Esophagus mucosa (tissue), 1 donor: ENCODE measurements at places on chromosomes 3 and 15.

DNA sequence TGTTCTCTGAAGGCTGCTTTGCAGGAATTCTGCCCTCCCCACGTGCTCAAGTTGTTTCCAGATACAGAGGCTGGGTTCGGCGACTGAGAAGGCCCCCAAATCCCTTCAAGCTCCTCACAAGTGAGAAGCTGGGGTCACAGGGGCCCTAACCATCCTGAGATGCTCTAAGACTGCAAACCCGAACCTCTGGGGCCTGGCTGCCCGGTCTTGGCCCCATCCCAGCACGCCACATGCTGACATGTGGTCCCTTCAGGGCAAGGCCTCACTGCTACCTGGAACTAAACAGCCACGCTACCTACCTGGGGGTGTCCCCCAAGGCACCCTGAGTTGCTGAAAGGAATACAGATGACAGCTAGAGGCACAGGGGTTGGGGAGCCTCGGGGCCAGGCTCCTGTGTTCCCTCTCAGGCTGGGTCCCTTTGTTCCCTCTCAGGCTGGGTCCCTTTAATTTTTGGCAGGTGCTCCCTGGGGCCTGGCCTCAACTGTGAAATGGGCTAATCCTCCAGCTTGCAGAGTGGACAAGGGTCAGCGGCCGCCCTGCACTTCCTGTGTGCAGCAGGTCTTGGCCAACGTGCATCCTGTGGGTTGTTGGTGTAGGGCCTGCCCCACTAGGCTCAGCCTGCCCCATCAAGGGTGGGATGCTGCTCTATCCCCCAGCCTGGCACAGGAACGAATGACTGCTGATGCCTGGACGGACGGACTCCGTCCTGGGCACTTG is 32.5 kb downstream of the KLHL25 start:
- ATAC-seq, result no peak

GRCh38 chr15:68106656-68107055 is 52.5 kb downstream of the PIAS1 start:
- ATAC-seq, result no peak

GRCh38 chr3:60220768-60221167 is 1030.5 kb downstream of the FHIT start:
- no peak for ATAC-seq

DNA sequence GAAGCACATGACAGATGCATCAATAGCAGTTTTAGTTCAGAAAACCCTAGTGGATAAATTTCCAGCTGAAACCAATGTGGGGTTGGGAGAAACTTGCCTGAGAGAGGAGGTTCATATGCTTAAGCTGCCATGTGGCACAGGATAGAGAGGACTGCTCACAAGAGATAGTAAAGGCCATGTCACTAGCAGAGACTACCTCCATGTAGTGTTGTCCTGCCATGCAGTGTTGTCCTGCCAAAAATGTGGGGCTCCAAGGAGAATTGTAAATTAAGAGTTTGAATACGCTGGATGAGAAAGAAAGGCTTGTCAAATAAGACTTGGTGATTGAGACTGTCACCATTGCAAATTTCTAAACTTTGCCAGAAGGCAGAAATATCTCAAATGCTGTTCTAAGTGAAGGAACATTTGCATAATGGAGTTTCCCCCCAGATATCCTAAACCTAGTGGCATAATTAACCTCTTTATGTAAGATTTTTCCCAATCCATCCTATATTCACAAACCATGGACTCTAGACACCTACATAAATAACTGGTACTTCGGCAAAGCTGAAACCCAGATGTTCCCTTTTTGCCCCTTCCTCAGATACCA is 938.3 kb upstream of the ALCAM start:
- no peak for ATAC-seq

DNA sequence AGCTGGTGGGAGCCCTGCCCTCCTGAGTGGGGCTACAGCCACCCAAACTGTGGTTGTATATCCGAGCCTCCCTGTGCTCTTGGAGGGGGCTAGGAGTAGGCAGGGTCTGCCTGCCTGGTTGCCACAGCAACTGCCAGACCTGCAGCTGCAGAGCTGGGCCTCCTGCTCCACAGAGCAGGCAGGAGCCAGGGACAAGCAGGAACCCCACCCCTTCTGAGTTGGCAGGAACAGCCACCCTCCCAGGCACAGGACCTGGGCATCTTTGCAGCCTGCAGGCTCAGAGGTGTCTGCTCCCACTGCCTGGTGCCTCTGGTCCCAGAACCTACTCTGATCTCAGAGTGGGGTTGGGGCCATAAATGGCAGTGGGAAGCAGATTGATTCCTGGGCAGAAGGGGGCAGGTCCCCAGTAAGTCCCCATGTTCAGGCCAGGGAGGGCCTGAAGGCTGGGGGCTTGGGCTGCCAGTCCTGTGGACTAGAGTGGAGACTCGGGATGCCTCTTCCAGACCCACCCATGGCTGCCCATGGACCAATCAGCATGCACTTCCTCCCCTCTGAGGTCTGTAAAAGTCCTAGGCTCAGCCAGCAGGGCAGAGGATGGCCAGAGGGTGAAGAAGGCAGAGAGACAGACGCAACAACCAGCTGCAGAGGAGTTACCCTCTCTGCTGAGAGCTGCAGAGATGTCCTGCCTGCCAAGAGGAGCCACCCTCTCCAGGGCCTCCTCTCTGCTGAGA is 10.3 kb upstream of the LRRC31 start:
- ATAC-seq, result no peak

GRCh38 chr15:50675535-50676144 is 11.0 kb downstream of the TRPM7 start:
- no peak for ATAC-seq

DNA sequence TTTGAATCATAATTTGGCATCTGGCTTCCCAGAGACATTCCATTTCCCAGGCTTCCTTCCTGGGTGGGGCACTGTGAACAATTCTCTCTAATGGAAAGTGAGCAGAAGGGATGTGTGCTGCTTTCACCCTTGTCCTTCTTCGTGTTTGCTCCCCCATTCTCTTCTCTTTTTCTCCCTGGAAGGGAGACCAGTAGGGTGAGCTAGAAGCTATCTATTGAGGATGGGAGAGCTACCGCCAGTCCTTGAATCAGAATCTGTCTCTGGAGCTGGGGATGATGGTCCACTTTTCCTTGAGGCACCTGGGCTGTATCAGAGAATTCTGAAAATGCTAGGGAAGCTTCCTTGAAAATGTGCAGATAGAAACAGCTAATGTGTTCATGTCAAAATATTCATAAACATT is 453.9 kb downstream of the WDR72 start:
- ATAC-seq, result no peak

GRCh38 chr3:72536206-72536877 is 311.9 kb downstream of the SHQ1 start:
- no peak for ATAC-seq

- ATAC-seq, result peak; percentile 54
Observed at GRCh38 chr3:65130782-65131181, 443.0 kb upstream of the ADAMTS9 start.

DNA sequence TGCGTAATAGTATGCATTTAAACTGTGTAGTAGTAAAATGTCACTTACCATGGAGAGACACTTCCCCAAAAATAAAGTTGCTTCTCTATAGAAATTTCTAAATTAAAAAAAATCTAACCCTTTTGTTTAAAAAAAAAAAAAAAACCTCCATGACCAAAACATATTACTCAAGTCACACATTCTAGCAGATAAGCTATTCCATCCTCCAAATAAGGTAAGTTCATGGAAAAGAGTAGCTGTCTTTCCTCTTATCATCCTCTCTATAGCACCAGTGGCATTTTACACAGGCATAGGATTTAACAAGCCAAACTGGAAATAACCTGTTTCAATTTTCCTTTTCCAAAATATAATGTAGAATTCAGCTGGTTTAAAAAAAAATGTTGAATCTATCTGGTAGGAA is 57.4 kb downstream of the LRRFIP2 start:
- ATAC-seq, result no peak

DNA sequence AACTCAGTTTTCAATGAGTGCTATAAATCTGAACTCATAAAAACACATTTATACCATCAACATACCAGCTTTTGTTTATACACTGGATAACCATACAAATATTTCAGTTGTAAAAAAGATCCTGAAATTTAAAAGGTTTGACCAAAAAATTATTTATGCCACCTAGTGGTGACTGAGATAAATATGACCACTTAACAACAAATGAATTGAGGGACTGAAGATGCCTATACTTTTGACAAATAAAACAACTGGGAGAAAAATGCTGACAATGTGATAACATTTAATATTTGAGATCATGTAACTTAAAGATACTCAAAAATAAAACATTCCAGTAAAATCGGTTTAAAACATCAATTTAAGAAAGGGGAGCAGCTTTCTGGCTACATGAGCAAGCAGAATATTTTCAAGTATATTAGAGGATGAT is 30.4 kb downstream of the ATG3 start:
- ATAC-seq, result no peak

DNA sequence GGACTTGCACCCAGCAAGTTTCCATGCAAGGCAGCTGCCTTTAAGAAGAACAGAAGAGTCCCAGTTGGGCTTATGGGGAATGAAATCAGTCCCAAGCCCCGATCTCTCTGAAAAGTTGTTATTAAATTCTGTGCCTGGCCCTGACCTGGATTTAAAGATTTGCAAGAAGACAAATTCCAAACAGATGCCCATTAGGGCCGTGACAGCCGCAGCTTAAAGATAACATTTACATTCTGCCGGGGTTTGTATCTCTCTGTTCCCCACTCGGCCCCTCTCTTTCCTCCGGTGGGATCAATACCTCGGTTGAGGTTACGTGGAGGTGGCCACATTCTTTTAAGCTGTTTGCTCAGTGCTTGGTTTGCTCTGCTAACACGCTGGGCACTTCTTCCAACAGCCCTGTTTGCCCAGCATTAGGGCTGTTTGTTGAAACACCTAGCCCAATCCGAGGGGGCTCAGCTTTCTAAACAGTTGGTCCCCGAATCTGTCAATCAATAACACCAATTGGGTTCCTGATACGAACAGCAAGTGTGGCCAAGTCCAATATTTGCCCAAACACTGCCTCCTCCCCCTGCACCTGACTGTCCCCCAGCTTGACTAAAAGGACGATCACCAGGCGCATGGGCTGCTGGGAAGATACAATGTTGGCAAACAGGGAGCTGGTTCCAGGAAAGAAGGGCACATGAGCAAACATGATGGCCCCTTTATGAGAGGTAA is 108.6 kb downstream of the RPLP1 start:
- no peak for ATAC-seq

DNA sequence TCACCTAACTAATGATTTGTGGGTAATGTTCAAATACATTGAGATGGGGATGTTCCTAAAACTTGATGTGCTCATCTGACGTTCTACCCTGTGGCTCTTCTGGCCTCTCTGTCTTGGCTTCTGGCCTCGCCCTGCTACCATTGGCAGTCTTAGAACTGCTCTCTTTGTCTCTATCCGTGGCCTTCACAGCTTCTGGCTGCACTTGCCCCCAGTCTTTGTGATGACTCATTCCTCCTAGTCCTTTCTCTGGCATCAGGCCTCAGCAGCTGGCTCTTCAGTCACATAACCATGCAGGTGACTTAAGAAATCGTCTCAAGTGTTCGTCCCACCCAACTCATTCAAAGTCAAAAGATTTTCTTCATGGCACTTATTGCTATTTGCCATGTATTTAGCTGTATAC is 188.1 kb downstream of the BBX start:
- no peak for ATAC-seq

DNA sequence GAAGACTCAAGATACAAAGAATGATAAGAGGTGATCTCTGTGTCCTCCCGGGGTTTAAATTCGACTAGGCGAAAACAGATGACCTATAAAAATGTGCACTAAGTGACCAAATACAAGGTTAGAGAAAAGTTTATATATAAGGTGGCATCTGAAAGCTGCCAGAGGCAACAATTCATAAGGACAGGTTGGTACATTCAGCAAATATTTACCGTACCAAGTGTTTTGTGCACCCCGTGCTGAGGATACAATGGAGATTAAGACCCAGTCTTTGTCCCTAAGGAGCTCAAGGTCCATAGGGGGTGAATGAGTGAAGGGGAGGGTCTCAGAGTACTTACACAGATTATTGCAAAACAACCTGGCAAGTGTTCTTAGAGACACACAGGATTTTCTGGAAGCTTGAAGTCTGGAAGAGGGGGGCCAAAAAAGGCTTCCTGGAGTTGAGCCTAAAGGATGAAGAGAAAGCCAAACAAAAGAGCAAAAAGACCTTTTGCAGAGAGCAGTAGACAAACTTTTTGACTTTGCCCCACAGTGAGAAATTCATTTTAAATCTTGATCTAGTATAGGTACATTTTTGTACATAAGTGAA is 71.4 kb upstream of the LRIG1 start:
- ATAC-seq, result no peak

- ATAC-seq, result no peak
Observed at GRCh38 chr3:130377960-130378676, 32.6 kb downstream of the COL6A5 start.

DNA sequence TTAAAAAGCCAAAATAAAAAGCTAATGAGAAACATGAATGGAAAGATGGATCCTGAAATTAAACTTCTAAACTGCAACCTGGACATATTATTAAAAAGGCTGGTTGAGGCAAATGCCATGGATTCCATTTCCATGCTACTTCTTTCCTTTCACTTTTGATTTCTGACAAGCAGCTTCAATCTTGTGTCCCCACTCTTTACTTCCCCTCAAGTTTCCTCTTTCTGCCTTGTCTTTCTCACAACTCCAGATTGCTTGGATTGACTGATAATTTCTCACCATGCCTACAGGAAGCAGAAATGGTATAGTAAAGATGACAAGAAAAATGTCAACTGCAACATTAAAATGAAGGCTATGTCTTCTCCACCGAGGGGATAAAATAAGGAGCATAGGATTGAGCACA is 1136.7 kb downstream of the TUSC7 start:
- ATAC-seq, result no peak

DNA sequence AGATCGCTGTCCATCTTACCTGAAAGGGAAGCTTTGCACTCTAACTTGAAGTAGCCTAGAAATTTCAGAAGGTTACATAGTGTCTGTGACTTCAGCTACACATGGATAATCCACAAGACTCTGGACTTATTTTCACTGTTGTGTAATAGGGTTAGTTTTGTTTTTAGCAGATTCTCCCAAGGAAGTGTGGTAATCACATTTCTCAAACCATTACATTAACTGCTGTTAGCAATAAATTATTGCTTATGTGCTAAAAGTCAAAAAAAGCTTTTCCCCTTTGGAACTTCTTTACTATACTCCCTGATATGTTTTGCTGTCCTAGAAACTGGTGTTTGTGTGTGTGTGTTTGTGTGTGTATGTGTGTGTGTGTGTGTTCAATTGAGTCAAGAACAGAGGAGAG is 351.8 kb upstream of the TPRG1 start:
- no peak for ATAC-seq

DNA sequence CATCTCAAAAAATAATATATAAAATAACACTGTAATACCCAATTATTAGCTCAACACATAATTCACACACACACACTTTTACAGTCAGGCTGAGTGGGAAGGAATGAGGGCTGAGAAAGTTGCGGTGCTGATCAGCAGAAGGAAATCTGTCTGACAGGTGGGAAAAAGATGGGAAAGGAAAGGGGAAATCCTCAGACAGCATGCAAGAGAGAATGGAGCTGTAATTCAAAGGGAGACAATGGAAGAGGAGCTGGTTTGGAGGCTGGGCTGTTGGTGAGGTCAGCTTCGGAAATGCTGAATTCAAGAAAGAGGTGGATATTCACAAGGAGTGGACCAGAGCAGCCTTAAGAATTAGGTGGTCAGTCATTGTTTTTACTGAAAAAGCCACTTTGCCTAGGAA is 121.6 kb upstream of the LMOD3 start:
- no peak for ATAC-seq
